ENCODE measurements at places on chromosomes 1 and 21. TPM values are rescaled to one million over a fixed set of nuclear protein-coding genes. Genes with fewer than 3 reads are reported as not detected.

- DNase-seq, result no peak
Measured at GRCh38 chr1:175188936-175189335, 3.6 kb downstream of the KIAA0040 start.

DNA sequence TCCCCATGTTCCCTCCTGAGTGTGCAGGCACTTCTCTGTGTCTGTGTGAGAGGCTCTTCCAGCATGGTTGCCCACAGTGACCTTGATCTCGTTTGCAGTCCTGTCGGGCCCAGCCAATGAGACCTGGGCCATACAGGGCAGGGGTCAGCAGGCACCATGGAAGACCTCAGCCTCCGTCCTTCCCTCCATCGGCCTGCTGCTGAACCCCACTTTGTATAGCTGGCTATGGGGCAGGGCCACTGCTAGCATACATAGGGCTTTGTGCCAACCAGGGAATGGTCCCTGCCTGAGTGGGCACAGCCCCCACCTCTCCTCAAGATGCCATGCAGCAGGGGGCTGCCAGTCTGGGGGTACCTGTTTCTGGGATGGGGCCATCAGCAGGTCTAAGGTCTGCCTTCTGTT, 3.8 kb downstream of the C1orf35 start:
- DNase-seq, result no peak

- DNase-seq, result no peak
Measured at GRCh38 chr1:169550294-169550693, 36.0 kb downstream of the F5 start.

DNAJC6 gene
- total RNA-seq, result 4.6 TPM

GRCh38 chr1:99614728-99615127, 31.2 kb upstream of the PALMD start:
- no peak for DNase-seq

DNA sequence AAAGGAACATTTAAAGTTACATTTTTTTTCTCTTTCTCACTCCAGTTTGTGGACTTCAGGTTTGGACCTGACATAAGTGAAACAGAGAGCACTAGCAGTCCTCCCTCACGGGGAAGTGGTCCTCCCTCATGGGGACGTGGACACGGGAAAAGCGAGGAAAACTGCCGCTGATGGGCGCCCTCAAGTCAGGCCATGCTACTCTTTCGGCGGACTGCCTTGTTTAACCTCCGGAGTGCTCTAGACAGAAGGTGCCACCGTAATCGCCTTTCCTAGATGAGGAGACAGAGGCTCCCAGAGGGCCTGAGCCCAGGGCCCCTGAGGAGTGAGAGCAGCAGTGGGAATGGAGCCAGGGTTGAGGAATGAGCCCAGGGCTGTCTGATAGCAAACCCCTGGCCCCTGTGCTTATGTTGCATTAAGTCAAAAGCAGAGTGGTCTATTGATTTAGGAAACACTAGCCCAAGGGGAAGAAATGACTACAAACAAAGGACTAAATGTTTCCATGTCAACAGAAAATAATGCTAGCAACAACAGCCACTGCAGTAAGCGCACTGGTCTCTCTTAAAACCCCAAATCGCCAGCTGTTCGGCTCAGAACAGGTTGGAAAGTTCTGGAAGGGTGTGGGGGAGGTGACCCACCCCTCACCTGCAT, 84.1 kb downstream of the DMRTB1 start:
- DNase-seq, result peak; percentile 45

- no peak for DNase-seq
Measured at GRCh38 chr1:156671804-156672203, 5.4 kb downstream of the NES start.

OR2T2 gene
- not detected for total RNA-seq

GRCh38 chr1:220957233-220957605, 78.0 kb downstream of the HLX start:
- no peak for DNase-seq

- no peak for DNase-seq
Measured at GRCh38 chr1:118481126-118481525, 296.1 kb upstream of the SPAG17 start.

DNA sequence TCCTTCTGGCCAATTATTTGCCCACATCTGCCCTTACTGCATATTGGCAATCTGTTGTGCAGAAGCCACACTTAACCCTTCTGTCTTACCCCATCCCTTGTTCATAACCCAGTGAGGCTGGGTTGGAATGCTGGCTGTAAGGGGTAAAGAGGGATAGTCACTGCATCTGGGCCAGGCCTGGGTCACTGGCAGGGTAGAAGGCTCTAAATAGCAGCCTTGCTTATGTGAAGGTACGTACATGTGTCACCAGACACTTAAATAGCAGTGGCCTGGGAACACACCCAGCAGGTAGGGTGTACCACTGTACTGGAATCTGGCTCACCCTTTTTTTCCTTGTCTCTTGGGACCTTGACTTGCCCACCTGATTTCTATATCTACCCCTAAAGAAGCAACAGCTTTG, 9.9 kb upstream of the TARS2 start:
- DNase-seq, result no peak

DNA sequence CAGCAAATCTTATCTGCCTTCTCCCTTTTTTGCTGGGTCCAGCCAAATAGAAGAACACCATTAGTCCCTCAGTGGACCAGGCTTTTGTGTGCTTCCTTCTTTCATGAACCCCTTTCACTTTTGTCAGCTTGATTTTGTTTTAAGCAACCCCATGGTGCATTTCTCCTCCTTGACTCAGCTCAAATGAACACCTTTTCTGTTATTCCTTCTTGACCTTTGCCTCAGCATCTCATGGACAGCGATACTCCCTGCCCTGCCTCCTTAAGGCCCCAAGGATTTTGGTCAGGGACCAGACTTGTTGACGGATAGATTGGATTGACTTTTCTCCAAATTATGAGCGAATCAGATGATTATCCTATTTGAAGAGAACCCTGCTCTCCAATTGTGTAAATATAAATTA, 356.6 kb upstream of the USP24 start:
- no peak for DNase-seq

DNA sequence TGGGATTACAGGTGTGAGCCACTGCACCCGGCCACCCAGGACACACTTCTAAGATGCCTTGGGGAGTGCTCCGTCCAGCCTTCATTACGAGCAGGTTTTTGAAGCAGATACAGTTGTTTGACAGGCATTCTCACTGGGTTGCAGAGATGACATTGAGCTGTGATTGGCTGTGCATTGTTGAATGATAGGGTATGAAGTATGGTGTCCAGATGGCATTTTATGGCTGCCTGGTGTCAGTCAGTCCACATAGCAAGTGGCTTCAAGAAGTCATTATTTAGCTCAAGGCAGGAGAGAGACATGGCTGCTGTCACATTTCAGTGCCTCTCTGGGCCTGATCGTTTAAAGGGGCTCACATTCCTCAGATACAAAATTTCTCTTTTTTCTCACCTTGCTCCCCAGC, 14.8 kb upstream of the PADI2 start:
- DNase-seq, result no peak

GRCh38 chr1:93616996-93617669, 64.5 kb downstream of the BCAR3 start:
- DNase-seq, result no peak

DNA sequence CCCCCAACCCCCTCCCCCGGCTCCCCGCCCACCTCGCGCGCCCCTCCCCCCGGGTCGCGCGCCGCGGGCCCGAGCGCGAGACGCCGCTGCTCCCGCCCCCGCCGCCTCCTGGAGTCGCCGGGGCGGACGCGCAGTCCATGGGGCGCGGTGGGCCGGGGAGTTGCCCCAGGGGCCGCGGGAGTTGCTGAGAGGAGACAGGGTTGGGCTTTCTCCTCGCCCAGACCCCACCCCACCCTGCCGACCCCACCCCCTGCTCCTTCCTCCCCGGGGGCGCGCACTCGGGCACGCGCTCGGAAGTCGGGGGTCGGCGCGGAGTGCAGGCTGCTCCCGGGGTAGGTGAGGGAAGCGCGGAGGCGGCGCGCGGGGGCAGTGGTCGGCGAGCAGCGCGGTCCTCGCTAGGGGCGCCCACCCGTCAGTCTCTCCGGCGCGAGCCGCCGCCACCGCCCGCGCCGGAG, at the start of gene LAMC1:
TSS of gene LAMC1 (plus strand) at position 275 of the 455 bp plus-strand sequence. CDS start 297 bp downstream, outside the sequence.
- peak; percentile 87 for DNase-seq

DNA sequence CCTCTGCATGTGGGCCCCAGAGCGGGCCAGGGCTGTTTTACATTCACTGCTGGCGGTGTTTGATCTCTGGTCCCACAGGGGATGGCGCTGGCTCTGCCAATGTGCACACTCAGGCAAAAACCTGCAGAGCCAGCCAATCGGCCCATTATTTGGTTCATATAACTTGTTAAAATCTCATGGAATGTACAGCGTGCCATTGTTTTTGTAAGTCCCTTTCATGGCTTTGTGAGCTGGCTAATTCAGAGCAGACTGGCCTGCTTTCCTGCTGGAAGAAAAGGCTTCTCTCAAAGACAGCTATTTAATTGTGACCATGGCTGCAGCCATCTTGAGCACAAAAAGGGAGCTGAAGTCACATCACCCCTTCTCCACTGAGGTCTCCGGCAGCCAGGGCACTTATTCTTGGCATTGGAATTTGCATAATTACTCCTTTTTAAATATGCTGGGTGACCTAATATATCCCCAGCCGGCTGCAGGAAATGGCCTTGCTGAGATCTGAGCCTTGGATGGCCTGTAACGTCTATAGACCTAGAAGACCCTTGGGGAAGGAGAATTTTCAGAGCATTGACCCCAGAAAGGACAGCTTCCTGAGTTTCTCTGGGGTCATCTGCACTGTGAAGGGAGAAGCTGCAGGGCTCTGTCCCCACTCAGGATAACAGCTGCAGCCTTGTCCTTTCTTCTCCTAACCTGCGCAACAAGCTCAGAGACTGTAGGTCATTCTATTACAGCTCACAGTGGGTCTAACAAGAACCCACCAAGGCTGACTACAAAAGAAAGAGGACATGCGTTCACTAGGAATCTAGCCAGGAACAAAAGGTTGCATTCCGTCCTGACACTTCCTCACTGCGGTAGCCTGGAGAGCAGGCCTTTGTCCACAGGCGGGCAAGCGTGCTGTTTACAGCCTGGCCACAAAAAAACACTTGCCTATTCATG, 45.8 kb downstream of the BCAR3 start:
- no peak for DNase-seq

DNA sequence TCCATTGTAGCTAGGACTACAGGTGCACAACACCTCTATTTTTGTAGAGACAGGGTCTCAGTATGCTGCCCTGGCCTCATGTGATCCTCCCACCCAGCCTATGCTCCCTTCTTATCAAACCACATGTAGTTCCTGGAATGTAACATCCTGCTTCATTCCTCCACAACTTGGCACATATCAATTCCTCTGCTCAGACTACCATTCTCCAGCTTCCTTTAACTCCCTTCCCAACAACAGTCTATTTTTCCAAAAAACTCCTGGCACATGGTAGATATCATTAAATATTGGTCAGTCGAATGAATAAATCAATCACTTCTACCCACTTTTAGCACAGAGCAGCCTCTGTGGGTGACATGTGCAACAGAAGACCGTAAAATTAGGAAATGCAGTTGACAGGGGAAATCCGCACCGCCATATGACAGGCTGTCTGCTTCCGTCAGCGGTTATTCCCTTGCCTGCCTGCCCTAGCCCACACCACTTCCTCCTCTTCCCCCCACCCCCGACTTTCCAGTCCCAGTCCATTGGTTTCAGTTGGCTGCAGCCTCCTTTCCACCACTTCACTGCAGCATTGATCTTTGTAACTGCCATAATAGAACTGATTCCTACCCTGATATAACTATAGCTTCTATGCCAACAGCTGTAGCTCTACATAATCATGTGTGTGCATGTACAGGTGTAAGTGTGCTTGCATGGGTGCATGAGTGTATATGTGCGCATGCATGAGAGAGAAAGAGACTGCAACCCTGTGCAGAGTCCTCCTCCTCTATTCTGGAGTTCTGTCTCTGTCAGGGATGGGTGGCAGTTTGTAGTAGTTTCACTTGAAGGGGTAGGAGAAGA, 6.8 kb upstream of the AKR1A1 start:
- DNase-seq, result peak; percentile 80

- DNase-seq, result no peak
Measured at GRCh38 chr1:11245904-11246719, 16.2 kb downstream of the MTOR start.

- no peak for DNase-seq
Measured at GRCh38 chr1:204704794-204705492, 19.4 kb upstream of the LRRN2 start.

GRCh38 chr1:96999191-96999590, 277.6 kb downstream of the PTBP2 start:
- no peak for DNase-seq

DNA sequence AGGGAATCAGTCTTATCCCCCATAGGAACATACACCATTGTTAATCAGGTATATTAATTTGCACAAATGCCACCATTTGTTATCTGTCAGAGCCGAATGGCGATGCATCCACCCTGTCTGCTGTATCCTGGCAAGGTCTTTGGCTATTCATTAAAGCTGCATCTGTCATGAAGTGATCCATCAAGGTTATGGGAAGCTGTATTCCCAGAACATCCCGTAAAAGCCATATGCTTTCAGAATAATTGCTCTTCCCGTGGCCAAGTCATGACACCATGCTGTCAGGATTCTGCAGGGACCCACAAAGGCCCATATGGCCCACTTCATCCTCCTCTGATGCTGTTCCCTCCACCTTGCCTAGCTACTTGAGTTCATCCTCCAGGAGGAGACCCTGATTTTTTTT, 103.9 kb downstream of the RAVER2 start:
- no peak for DNase-seq

PUSL1 gene
- 18.3 TPM for total RNA-seq

Measured in left lung (tissue), 14 donors.